ENCODE measurements at places on chromosomes 7 and 10. TPM values are rescaled to one million over a fixed set of nuclear protein-coding genes. Genes with fewer than 3 reads are reported as not detected.

The ZCWPW1 gene
- total RNA-seq: 1.6 TPM

The LRIT1 gene
- not detected for total RNA-seq

The PLCE1 gene
- total RNA-seq: 8.8 TPM

The TMEM236 gene
- total RNA-seq: 0.03 TPM

The IKZF1 gene
- not detected for total RNA-seq
